ENCODE measurements at places on chromosomes 5 and 9.

- no peak for DNase-seq
Observed at GRCh38 chr5:161549106-161549505, 2.6 kb upstream of the GABRB2 start.

GRCh38 chr5:133309166-133309795 lies 257.5 kb downstream of the HSPA4 start:
- DNase-seq = no peak

- DNase-seq = peak; percentile 54
Observed at GRCh38 chr5:98770209-98770910, 3.1 kb upstream of the RGMB start.

DNA sequence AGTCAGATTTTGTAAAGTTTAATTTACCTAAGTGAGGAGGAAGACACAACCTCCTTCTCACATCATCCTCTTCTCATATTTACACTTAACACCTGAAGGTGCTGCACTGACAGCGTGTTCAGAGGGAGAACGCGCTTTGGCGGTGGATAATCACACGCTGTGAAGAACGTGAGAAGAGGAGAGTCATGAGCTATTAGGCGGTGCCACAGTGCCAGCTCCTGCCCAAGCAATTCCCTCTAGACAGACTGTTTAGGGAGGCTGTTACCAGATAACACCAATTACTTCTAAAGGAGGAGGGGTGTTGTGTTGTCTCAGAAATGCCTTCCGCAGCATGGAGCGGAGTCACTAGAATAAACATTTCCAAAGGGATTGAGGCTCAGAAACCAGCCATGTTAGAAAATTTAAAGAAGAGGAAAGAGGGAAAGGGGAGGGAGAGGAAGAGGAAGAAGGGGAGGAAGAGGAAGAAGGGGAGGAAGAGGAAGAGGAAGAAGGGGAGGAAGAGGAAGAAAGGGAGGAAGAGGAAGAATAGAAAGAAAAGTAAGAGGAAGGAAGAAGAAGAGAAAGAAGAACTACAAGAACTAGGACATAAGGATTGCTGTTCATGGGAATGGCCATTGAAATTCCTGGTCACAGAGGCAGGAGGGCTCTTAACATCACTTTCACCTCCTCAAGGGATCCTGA lies 37.3 kb upstream of the WWC1 start:
- DNase-seq = no peak

DNA sequence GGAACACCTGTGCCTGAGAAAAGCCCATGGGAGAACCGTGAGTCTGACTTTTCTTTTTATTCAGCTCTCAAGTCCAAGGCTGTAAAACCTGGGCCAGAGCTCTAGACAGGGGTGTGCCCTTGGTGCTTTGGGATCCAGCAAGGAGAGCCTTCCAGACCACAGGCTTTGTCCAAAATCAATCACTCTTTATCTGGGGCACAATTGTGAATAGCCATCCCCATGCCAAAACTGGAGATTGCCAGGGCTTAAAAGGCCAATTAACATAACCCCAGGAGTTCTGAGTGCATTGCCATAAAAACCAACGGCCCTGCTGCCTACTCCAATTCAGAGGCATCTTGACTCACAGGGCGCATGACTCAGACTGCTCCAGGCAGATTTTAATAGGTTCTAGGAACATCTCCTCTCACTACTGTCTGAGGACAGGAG lies 391.8 kb downstream of the ARHGEF28 start:
- DNase-seq = peak; percentile 13

DNA sequence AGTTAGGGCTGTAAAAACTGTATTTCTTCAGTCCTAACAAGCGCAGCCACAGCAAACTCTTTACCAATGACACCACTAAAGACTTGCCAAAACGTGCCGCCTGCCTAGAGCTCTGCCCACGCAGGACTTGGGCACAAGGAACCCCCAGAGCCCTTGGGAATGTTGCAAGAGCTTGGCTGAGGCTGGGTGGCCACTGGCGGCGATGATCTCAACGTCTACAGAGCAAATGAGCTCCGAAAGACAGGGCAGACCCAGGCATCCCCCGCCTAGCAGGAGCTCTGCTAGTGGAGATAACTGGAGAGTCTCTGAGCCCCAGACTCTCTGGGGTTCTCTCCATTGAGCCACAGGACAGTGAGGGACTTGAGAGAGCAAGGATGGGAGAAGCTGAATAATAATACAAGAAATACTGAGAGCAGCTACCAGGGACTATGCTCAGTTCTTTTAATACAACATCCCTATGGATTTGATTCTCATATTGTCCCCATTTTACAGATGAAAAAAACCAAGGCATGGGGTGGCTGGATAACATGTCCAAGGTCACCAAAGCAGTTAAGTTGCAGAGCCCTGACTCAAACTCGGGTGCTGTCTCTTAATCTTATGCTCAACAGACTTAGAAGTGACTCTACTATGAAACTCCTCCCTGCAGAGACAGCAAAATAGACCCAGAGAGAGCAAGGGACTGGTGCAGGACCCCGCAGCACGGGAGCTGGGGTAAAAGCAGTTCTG lies 32.5 kb downstream of the SHB start:
- no peak for DNase-seq

GRCh38 chr5:109297900-109298299 lies 111.9 kb downstream of the PJA2 start:
- DNase-seq = no peak

DNA sequence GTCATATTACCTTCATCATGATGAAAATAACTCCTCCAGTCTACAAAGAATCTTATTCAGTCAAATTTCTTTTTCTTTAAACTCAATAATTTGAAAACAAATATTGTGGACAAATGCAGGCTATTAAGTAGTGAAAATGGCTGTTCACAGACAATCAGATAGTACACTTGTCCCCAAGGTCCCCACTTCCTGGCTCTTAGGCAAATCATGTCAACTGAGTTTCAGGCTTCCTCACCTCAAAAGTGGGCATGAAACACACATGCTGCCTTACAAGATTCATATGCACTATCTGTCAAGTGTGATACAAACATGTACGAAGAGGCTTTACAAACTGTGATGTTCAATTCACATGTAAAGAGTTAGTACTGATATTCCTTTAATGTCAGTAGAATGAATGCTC lies 385.2 kb upstream of the SEMA6A start:
- DNase-seq = no peak

DNA sequence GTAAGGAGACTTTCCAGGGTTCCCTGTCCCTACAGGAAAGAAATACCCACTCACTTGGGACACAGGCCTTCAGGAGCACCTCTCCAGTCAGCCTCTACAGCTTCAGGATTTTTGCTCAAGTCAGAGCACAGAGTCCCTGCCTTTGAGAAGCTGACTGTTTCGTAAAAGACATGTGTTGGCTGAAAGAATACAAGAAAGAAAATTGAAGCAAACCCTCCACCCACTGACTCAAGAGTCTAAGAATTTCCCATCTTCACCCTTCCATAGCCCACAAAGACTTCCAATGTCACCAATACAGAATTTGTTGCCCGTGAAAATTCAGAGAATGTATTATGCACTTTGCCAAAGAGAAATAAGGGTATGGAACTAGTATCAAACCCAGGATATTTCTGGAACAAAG lies 53.0 kb upstream of the ZNF622 start:
- no peak for DNase-seq

DNA sequence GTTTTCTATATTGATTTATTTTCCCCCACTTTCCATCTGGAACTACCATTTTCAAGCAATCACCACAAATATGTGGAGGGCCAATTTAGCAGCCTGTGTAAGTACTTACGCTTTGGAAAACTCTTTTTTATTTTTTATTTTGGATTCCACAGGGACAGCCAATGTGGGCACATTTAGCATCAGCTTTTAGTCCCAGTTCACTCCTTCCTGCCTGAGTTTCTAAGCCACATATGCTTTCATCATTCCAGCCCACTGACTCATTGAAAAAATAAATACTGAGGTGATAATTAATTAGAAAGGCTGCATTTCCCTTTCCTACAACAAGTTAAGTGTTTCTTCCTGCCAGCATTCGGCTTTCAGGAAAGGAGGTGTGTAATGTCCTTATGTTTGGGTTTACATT lies 76.8 kb downstream of the TMEM167A start:
- no peak for DNase-seq

DNA sequence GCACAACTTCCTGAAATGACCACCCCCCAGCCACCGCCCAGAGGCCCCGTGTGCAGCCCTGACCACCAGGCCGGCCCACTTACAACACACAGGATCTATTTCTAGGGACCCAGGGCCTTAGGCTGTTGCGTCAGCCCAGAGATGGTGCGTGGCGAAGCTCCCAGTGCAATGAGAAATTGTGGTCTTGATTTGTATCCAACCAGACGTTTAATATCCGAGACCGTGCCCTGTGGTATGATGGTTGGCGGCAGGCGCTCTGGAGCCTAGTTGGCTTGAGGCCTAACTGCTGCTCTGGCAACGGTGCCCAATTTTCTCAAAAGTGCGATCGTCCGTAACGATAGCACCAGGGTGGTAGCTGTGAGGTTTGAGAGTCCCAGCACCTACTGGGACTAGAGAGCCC lies 32.6 kb upstream of the SLC6A19 start:
- no peak for DNase-seq

- peak; percentile 20 for DNase-seq
Observed at GRCh38 chr5:176413255-176413565, 3.1 kb downstream of the CLTB start.

GRCh38 chr5:54795284-54795683 lies 190.1 kb downstream of the ESM1 start:
- no peak for DNase-seq

DNA sequence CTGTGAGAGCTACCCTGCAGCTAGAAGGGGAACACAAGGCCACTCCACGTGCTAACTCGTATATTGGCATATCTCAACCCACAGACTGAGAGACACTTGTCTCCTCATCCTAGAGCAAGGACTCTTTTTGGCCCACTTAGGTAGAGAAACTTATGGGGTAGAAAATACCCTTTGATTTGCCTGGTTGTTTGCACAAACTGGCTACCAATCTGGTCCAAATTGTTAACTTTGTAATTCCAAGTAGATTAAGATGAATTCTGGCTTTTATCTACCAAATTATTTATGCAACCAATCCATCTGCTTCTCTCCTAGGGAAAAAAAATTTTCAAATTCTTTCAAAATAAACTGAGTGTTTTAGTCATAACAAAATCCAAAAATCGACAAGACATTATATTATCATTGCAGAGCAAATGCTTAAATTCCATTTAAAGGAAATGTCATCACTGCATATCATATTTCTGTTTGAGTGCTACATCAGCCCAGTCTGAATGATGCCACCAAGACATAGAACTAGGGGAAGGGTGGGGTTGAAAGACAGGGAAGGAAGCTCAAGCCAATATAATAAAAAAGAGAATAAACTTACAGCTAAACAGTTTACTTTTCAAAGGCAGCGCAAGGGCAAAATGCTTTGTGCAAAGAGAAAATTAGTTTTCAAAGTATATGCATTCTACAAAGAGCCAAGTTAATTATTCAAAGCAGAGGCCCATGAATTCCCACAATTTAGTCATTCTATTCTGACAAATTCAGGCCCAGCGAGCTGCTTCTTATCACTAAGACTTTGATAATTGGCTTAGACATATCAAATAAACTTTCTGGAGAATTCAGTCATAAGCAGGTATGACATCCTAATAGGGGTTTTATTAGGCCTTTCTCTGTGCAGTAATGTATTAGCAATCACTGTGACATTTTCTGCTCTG lies 198.0 kb downstream of the CAAP1 start:
- no peak for DNase-seq

DNA sequence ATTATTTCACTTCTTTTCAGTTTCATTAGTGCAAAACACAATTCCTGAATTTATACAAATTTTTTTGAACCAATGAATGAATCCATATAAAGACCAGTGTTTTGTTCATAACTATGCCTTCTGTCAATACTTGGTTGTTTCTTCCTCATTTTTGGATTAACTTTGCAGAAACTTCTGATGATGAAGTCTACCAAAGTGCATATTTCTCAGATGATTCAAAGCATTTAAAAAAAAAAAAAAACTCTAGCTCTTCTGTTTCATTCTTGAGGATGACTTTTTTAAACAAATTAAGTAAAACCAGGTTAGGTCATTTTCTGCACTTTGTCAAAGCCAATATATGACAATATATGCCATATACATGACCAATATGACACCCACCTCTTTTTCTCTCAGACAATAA lies 92.6 kb downstream of the CHSY3 start:
- no peak for DNase-seq

DNA sequence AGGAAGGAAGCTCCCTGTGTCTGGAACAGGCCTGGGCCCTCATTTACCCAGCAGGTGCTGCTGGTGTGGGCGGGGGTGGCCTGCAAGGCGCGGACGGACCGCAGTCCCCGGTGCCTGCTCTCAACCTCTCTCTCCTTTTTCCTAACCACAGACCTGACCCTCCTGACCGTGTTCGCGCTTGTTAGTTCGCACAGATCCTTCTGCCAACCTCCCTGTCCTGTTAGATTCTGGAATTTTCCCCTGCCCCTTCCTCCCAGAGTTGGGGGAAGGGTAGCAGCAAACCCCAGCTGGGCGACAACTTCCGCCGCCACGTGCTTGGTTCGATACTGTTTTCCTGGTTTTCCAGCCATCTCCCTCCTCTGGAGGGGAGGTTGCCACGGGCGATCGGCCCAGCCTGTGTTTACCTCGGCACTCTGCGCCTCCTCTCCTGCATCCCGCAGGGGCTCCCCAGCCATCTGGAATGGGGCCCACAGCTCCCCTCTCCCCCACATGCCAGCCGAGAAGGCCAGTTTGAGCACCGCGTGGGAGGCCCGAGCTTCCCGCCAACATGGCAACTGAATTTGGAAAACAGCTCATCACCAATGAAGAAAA lies 70.8 kb upstream of the UNC5A start:
- no peak for DNase-seq

DNA sequence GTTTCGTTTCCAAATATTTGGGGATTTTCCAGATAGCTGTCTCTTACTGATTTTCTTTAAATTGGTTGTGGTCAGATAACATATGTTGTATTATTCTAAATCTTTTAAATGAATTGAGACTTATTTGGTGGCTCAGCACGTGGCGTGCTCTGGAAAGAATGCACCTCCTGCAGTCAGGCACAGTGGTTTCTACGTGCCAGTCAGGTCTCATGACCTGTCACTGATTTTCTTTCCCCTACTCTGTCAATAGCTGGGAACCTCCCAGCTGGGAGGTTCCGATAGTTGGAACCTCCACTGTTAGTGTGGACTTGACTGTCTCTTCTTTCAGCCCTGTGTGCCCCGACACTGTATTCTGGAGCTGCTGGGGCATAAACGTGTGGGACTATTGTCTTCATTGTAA lies 27.6 kb downstream of the TRIP13 start:
- DNase-seq = peak; percentile 49

- DNase-seq = no peak
Observed at GRCh38 chr5:80703291-80703690, 48.5 kb upstream of the DHFR start.

DNA sequence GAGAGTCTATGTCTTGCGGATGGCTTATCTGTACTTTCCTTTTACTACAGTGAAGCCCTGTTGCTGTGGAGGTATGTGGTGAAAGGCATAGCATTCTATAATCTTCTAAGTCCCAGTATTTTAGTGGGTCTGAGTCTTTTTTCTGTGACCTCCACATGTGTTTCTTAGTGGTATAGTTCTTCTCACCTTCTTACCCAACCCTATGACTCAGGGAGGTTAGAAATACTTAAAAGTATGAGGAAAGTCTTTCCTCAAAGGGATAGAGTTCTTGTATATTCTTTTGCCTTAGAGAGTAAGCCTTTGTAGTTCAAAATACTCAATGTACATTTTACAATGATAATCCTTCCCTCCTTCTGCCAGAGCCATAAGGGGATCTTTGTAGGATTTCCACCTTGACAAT lies 621.9 kb upstream of the CTNND2 start:
- DNase-seq = no peak

- peak; percentile 11 for DNase-seq
Observed at GRCh38 chr9:16329671-16330113, 540.8 kb downstream of the BNC2 start.
